ENCODE measurements at places on chromosomes 13 and 19. TPM values are rescaled to one million over a fixed set of nuclear protein-coding genes. Genes with fewer than 3 reads are reported as not detected.

Gene PBX4
- 19.4 TPM for total RNA-seq

Gene B3GNT3
- total RNA-seq = not detected

Gene LGI4
- 11.3 TPM for total RNA-seq

Gene DIRAS1
- total RNA-seq = 23.8 TPM

Gene CADM4
- total RNA-seq = 89.8 TPM
